ENCODE measurements at places on chromosomes 4 and X. TPM values are rescaled to one million over a fixed set of nuclear protein-coding genes. Genes with fewer than 3 reads are reported as not detected.

TLL1 gene
- not detected for total RNA-seq

KCND1 gene
- 0.13 TPM for total RNA-seq

SMIM43 gene
- not detected for total RNA-seq

C4orf50 gene
- total RNA-seq, result 0.03 TPM

RAB9A gene
- 69.0 TPM for total RNA-seq

JAKMIP1 gene
- total RNA-seq, result not detected

DIPK2B gene
- not detected for total RNA-seq

SH2D1A gene
- total RNA-seq, result 0.13 TPM

DNA sequence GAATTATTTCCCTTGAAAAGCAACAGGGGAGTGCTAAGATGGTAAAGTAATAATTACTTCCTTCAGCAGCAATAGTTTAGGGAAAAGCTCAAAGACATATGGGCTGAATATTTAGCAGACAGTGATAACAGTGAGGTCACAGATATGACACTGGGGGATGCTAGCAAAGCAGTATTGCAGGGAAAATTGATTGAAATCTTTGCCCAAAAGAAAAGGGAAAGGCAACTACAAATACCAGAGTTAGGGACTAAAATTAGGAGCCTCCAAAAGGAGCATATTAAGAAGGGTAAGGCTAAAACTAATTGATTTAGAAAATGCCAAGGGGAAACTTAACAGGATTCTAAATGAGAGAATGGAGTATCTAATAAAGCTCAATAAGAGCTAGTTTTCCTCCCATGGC is 1191.3 kb upstream of the TENM3 start:
- no peak for DNase-seq

DNA sequence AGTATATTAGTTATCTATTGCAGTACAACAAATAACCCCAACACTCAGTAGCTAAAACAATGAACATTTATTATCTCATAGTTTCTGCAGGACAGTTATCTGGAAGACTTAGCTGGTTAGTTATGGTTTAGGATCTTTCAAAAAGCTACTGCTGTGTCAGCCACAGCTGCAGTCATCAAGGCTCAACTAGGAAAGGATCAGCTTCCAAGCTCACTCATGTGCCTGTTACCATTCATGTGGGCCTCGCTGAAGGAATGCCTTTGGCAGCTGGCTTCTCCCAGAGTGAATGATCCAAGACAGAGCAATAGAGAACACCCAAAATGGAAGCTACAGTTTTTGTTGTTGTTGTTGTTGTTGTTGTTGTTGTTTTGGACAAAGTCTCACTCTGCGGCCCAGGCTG is 13.5 kb upstream of the PRSS48 start:
- DNase-seq, result no peak

- no peak for DNase-seq
Observed at GRCh38 chr4:17138847-17139246, 240.4 kb upstream of the LDB2 start.

DNA sequence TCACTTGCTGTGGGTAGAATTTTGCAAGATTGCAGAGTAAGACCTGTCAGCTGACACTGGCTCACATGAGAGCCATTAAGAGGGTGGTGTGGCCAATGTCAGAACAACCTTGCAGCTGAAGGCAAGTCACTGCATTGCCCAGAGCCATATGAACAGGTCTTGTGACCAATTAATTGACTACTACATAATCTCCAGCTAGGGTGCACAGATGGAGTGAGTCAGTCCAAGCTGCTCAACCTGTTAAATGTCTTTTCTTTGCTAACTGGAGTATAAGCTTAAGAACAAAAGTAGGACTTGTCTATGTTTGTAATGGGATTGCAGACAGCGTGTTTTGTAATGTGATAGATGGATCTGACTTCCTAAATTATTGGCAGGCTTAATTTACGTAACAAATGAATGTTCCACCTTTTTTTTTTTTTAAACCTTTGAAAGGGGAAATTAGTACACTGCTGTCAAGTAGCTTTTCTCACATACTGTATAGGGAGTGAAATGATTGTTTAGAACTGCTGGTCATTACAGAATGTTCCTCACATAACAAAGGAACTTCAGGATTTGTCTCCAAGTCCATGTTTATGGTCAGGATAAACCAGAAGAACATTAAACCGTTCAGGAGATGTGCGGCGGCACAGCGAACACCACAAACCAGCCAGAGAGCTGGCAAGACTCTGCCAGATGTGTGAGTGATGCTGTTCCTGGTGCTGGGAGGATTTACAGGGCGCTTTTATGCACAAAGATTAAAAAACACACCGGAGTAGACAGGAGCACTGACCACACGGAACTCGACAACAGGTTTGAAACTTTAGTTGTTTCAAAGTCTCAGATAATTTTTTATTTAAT is 37.0 kb downstream of the FNIP2 start:
- DNase-seq, result peak; percentile 85

DNA sequence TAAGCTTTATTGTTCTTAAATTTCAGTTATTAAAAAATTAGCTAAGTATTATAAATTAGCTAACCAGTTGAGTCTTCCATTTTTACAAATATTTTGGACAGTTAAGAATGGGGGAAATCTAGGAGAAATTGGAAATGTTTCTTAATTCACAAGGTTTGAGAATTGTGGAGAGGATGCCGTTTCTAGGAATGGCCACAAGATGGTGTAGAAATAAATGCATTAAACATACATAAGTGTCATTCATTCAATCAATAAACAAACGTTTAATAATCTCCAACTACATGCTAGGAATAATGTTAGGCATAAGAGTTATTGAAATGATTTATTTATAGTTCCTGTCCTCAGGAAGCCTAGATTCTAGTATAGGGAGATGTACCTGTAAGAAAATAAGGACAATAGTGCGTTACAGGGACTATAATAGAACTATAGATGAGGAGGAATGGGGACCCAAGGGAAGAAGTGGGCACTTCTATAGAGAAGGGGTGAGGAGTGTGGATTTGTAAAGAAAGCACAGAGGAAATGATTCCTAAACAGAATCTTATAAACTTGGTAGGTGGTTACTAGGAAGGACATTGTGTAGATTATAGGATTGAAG is 195.7 kb upstream of the ANK2 start:
- DNase-seq, result peak; percentile 31

DNA sequence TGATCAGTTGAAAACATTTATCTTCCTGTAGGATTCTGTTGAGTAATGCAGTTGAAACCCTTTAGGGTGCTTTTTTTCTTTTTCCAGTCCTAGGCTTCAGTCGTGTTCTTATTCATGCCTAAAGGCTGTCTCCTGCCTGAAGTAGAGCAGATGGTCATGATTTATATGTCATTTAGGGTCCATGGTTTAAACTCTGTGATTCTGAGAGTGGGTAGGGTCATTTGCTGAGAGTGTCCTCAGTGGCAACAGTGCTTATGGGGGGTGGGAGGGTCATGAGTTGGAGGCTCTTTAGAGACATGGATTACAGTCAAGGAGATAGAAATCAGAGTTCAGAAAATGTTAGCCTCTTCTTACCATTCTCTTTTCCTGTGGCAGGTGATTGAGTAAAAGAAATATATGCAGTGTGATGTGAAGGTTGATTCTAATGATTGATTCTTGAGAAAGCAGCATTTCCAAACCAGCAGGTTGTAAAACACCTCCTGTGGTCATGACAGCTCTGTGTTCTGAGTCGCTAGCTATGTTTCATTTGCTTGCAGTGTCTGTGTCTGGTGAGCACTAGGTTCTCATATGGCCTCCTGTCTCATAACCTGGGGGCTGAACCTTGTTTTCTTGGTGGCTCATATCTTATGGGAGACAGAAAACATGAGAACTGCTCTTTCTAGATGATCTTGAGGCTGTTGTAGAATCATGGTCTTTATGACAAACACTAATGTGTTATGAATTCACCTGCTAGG is 60.4 kb downstream of the JADE1 start:
- DNase-seq, result no peak

DNA sequence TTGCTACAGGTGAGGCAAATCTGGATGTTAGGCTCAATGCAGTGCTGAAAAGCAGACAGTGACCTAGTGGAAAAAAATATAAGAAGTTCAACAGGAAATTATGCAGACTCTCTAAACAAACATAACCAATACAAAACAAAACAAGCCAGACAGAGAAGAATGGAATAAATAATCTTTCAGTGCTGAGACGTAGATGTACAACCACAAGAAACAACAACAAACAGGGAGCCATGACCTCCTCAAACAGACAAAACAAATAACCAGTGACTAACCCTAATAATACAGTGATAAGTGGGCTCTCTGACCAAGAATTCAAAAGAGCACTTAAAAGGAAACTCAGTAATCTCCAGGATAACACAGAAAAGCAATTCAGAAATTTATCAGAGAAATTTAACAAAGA is 239.3 kb downstream of the SLC39A8 start:
- no peak for DNase-seq

- DNase-seq, result no peak
Observed at GRCh38 chr4:46968847-46969246, 24.5 kb downstream of the GABRA4 start.

- DNase-seq, result no peak
Observed at GRCh38 chr4:80231180-80231579, 33.9 kb downstream of the PRDM8 start.

DNA sequence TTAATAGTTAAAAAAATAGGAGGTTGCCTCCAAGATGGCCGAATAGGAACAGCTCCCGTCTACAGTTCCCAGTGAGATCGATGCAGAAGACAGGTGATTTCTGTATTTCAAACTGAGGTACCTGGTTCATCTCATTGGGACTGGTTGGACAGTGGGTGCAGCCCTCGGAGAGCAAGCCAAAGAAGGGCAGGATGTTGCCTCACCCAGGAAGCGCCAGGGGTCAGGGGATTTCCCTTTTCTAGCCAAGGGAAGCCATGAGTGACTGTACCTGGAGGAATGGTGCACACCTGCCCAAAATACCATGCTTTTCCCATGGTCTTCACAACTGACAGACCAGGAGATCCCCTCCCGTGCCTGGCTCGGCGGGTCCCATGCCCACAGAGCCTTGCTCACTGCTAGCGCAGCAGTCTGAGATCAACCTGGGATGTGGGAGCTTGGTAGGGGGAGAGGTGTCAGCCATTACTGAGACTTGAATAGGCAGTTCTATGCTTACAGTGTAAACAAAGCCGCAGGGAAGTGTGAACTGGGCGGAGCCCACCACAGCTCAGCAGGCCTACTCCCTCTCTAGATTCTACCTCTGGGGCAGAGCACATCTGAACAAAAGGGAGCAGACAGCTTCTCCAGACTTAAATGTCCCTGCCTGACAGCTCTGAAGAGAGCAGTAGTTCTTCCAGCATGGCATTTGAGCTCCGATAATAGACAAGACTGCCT is 47.5 kb downstream of the PPA2 start:
- DNase-seq, result no peak

DNA sequence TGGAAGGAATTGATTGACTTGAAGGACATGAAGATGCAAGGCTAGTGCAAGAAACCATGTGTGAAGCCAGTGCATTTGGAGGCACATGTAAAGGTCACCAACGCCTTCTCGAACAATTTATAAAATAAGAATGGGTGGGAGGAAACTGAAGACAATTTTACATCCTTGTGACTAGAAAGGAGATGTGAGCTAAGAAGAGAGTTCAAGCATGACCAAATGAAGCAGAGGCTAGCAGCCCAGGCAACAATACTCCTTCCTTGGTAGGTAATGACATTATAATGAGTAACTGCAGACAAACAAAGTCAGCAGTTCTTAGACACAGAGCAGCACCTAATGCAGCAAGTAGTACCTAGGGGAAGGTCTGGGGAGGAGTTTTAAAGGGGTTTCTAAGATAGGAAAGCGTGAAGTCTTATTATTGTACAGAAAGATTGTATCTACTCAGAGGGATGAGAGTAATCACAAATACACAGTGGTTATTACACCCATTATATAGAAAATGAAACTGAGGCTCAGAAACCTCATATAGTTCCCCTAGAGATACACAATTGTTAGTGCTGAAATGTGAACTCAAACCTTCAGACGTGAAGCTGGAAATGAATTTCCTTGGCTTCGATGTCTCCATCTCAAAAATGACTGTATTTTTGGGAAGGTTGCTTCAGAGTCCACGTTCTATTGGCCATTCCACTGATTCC is 56.1 kb downstream of the ATXN3L start:
- DNase-seq, result no peak

DNA sequence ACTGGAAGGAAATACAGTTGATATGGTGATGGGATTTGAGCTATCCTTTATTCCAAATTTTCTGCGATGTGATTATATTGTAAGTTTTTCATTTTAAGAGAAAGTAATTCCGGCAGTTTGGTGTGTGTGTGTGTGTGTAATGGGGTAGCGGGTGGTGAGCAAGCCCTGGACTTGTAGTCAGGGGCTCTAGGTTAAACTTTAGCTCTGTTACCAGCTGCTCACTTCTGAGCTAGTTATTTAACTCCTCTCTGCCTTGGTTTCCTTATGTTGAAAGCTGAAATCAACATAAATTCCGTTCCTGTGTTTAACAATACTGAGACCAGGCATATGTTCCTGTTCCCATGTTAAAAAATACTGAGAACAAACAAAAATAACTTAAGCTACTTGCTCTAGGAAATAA is 174.1 kb upstream of the CASK start:
- no peak for DNase-seq

- peak; percentile 69 for DNase-seq
Observed at GRCh38 chrX:129360175-129360574, 163.1 kb downstream of the SMARCA1 start.

DNA sequence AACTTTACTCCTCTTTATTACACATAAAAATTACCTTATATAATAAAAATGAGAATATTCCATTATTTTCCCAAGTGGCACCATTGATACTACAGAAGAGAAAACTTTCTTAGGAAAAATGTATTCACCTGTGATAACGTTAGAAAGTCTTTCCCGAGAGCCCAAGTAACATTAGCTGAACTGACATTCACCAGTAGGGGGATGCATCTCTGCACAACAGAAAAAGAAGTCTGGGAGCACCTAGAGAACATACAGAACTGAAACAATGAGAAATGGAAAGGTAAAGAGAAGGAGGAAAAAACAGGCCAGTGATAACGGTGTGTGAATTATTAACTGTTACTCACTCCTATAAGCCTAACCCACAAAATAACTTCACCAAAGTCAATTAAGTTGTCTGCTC is 423.3 kb downstream of the CENPC start:
- peak; percentile 50 for DNase-seq

- DNase-seq, result peak; percentile 8
Observed at GRCh38 chr4:185774131-185774653, 37.8 kb downstream of the SORBS2 start.

DNA sequence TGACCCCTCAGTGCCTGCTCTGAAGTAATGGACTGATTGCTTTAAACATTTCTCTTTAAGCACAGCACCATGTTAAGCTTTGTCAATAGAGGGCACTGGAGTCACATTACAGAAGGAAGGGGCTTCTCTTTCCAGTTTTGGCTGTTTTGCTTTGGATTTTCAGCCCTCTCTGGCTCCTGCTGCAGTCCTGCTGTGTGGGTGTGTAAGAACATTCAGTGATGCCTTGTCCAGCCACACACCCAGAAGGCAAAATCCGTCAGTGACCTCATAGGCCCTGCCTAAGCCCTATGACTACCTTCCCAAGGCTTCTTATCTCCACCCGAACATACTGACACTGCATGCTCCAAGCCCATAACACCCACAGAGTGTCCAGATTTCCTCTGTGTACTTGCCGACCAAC is 215.3 kb upstream of the CTSO start:
- peak; percentile 52 for DNase-seq

GRCh38 chrX:119990556-119991004 is 47.0 kb upstream of the NKAP start:
- no peak for DNase-seq

GRCh38 chrX:128439159-128439558 is 387.0 kb upstream of the ACTRT1 start:
- no peak for DNase-seq
